Fibroblast of lung (primary cell): ENCODE measurements at places on chromosomes 1 and 21. TPM values are rescaled to one million over a fixed set of nuclear protein-coding genes. Genes with fewer than 3 reads are reported as not detected.

Gene CFAP57
- total RNA-seq, result under 0.01 and 0.17 TPM in 2 replicates

Gene LY9
- not detected in 2 replicates for total RNA-seq

Gene TESK2
- total RNA-seq, result 2.6 and 4.3 TPM in 2 replicates

Gene KRTAP11-1
- total RNA-seq, result not detected in 2 replicates

Gene SPRR1B
- not detected in 2 replicates for total RNA-seq
